Activated CD8-positive, alpha-beta memory T cell treated with anti-CD3 and anti-CD28 coated beads for 48 hours (primary cell): ENCODE measurements at places on chromosomes 3 and 15.

GRCh38 chr3:81485444-81485865, 276.0 kb downstream of the GBE1 start:
- DNase-seq, result no peak

DNA sequence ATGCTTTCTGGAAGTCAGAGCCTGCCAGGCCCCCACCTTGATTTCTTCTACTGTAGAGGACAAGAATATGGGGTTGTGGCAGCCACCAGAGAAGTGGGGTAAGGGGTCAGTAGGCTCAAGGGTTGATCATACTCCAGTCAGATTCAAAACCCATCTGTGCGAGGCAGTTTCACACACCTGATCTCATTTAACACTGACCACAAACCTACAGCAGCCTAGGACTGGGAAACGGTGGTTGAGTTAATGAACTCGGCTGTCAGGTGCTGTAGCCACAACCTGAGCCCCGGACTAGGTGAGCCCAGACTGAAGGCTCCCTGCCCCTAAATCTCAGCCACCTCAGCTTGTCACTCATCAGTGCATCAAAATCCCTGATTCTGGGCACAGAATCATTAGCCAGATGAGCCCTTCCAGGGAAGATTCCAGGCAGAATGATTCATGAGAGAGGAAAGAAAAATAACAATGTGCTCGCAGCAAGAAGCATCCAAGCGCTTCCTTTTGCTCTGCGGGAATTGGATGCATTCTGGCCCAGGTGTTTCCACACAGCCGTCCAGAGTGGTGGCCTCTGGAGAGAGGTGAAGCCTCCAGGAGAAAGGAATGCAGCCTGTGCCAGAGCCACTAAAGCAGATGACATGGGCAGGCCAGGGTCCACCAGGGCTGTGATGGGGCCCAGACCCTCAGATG, 102.1 kb downstream of the SRGAP3 start:
- no peak for DNase-seq

DNA sequence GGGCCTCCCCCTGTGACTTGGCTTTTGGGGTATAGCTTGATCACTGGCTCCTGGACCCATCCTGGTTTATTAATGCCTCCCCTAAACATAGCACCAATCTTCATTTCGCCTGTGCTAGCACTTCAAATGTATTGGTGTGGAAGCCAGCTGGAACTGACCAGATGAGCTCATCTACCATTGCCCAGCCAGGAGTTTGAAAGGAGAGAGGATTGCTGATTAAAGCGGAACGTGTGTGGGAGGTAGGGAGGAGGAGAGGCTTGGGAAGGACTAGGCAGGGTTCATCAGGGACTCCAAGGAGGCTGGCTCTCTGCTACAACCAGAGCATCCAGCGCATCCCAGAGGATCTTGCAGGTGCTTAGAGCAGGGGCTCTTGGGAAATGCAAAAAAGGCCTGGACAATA, 34.4 kb upstream of the TLE3 start:
- DNase-seq, result no peak

DNA sequence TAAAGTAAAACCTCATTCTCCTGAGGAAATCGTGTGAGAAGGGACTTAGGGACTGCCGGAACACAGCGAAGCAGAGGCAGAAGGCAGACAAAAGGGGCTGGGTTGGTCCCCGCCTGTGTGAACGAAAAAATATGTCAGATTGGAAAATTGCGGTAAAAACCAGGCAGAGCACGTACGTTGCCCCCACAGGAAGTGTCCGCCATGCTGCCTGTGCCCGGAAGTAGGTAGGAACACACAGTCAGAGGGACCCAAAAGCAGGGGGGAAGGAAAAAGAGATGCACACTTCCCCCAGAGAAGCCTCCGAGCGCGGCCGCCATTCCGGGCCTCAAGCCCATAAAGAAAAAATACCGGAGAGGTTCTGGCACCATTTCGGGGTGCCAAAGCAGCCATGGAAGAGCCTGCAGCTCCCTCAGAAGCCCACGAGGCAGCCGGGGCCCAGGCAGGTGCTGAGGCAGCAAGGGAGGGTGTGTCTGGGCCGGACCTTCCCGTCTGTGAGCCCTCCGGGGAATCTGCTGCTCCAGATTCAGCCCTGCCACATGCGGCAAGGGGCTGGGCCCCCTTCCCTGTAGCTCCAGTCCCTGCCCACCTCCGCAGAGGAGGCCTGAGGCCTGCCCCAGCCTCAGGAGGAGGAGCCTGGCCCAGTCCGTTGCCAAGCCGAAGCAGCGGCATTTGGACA, at the start of gene MKRN3:
TSS of gene MKRN3 (plus strand) at position 280 of the 676 bp plus-strand sequence. CDS start at position 389, 109 bp downstream.
- DNase-seq, result no peak

DNA sequence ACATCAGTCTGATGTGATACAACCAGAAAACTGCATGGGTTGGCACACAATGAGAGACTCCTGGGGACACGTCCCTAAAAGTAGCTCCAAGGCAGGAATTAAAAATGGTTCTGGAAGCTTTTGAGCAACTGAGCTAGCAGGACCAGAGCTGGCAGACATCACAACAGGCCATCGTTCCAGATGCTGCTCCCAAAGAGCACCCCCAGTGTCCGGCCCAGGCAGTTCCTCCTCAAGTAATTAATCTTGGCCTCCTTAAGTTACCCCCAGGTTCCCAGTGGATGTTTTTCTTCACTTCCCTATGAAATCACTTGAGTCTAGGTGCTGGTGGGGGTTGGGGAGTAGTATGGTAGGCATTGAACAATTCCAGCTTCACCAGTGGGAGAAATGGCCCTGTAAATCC, 711.6 kb downstream of the MECOM start:
- DNase-seq, result no peak

DNA sequence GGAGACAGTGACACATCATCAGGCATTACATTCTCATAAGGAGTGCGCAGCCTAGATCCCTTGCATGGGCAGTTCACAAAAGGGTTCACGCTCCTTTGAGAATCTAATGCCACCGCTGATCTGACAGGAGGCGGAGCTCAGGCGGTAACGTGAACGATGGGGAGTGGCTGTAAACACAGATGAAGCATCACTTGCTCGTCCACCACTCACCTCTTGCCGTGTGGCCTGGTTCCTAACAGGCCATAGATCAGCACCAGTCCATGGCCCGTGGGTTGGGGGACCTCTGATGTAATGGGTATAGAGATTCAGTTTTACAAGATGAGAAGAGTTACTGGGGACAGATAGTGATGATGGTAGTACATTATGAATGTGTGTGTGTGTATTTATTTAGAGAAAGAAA, 63.0 kb downstream of the FRMD5 start:
- DNase-seq, result no peak

DNA sequence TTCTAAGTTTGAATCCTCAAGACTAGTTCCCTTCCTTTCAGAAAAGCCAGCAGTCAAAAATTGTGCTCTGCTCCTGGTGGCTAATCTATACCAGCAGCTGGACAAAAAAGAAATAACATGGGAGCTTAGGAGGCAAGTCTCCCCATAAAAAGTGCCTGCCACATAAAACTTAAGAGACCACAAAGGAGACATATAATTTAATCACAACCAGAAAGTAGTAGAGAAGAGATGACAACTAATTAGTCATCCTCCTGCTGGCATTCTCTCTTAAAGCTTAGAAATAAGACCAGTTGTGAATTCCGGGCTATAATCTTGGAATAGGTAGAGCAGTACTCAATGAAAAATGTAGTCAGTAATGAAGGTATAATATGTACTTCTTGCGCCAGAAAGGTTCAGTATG, 20.2 kb upstream of the IMPG2 start:
- DNase-seq, result no peak

DNA sequence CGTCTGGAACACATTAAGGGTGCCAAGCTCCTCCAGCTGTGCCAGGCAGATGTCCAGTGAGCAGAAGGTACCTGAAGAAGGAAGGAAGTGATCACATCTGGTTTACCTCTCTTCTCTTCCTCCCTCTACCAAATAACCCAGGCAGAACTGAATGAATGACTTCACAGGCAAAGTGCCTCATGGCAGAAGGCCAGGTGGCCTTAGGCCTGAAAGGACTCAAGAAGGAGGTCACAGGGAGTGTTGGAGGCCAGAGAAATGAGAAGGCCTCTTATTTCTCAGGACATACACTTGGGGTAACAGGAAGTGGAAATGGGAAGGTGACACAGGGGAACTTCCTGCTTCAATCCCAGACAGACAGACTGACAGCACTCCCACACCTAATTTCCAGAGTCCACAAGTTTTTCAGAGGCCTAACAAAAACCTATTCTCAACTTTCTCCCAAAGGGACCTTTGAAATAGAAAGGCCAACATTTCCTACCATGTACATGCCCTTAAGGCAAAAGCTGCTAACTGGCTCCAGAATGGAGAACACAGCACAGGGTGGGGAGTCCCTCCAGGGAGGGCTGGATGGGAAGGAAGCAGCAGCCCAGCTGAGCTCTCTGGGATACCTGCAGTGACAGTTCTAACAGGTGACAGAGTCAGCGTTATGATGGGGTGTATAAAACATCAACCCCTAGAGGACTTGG, 17.6 kb upstream of the SIN3A start:
- no peak for DNase-seq

- DNase-seq, result no peak
Observed at GRCh38 chr3:121473001-121473400, 72.8 kb downstream of the POLQ start.

DNA sequence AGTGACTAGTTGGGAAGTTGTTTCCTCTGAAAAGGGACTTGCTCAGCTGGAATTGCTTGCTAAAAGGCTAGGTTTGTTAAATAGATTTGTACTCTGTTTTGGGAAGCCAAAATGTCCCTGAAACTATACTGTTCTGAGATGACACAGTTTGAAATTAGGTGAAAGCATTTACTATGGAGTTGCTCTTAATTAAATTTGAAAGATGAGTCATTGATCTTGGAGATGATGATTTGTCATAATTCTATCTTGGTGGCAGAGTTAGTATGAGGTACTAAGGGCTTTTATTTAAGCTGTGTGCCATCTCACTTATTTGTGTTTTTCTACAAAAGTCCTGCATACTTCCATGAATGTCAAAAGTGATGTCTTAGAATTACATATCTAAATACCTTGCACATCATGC, 320.9 kb downstream of the PTPRG start:
- DNase-seq, result no peak

DNA sequence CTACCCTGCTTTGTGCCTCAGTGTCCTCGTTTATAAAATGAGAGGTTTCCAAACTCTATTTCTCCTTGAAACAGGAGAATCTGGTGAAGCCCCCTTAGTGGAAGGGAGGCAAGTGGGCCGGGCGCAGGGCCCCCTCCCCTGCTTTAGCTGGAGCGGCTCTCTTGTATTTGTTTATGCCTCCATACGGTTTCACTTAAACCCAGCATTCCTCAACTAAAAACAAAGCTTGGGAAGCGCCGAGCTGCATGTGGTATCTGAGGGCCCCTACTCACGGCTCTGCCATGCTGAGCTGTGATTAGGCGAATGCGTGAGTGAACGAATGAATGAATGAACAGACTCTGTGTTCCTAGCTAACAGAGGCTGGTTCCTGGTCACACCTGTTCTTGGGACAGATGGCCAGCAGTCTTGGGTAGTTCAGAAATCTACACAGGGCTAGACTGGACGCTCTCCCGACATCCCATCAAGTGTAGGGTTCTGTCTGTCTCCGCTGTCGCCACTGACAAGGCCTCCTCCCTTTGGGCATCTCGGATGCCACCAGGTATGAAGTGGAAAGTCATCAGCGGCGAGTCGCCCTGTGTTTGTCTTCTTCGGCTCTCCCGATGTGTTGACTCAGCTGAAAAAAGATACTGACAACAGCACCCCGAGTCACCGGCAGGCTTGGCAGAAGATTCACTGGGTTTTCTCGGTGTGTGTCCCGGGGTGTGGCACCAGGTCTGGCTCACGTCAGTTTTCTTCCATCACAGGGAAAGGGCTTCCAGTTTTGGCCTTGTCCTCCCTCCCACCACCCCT, 42.4 kb upstream of the VPS8 start:
- no peak for DNase-seq

DNA sequence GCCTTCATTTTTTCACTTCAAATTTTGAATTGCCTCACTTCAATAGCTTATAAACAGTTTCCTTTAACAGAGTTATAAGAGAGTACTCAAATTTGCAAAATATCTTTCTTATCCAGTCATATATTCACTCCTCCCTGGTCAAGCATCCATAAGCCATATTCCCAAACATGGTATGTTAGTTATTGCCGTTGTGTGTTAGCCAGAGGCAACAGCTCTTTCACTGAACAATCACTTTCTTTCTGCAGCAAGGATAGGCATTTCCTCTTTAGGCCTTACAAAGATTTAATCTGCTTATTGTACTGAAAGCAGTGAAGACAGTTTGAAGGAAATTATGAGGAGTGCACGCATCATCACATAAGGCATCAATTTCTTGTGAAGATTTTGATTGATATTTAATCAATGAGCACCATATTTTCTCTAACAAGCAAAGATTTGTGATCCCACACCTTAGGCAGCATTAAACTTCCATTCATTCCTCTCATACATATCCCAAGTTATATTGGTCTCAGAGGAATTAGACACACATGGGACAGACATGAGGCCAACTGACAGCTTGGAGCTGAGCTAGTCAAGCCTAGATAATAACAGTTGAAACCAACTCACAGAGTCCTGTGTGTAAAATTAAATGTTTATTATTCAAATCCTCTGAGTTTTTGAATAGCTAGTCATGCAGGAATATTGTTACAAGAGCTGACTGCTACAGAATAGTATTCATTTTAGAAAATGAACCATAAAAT, 80.0 kb upstream of the EPHA6 start:
- no peak for DNase-seq

DNA sequence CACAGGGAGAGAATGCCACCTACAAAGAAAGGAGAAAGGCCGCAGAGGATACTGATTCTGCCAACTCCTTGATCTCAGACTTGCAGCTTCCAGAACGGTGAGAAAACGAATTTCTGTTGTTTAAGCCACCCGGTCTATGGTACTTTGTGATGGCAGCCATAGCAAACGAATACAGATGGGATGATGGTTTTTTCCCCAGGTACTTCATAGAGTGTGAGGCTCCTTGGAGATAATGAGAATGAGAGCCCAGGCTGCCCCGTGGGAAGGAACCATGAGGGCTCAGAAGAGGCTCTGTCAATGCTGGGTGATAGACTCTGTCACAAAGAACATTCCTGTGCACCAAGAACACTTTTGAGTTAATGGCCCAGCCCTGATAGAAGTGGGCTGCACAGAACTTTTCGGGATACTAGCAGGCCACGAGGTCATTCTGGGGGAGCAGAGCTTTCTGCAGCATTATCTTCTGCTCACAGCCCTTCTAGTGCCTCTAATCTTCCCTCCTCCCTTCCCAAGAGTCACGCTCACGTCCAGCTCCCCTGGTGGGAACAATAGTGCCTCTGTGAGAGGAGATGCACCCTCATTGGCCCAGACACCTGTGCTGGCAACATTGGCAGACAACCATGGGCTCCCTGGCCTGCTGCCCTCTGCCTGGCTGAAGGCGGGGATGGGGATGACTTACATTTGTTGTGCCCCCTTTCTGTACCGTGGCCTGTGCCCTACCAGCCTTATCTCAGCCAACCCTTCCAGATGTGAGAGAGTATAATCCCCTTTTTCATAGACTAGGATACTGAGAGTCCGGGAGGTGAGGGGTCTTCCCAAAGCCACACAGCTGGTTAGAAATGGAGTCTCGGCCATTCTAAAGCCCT, 5.2 kb upstream of the RLBP1 start:
- DNase-seq, result no peak
